ENCODE measurements at places on chromosomes 5 and 9.

DNA sequence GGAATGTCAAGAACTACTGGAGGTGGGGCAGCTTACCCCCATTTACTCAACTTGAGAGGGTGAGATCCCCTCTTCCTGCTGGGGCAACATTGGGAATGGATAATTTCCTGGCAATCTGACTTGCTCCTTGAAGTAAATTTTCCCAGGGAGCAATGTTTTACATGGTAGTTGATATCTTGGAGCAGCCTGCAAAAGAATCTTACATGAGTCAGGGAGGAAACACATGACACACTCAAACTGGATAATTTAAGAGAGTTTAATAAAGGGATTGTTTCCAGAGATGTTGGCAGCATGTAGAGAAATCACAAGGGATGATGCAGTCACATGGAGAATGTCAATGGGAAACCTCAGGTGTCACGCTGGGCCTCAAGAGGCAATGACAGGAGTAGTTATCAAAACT lies 212.5 kb downstream of the GAS1 start:
- no peak for DNase-seq

DNA sequence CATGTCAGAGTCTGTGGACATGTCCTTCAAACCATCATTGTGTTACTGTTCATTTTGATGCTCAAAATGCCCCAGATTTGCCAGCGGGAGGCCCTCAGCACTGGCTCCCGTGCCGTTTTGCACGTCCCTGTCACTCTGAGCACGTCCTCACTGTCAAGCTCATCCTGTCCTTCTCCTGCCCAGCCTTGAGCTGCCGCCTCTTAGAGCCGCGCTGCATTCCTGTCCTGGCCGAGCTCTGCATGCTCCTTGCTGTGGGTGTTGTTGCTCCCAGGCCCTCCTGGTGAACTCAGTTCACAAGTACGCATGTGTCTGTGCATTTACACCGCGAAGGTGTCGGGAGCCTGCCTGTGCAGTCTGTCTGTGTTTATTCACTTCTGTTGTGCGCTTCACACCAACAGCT lies 62.2 kb downstream of the WNK2 start:
- DNase-seq = no peak

DNA sequence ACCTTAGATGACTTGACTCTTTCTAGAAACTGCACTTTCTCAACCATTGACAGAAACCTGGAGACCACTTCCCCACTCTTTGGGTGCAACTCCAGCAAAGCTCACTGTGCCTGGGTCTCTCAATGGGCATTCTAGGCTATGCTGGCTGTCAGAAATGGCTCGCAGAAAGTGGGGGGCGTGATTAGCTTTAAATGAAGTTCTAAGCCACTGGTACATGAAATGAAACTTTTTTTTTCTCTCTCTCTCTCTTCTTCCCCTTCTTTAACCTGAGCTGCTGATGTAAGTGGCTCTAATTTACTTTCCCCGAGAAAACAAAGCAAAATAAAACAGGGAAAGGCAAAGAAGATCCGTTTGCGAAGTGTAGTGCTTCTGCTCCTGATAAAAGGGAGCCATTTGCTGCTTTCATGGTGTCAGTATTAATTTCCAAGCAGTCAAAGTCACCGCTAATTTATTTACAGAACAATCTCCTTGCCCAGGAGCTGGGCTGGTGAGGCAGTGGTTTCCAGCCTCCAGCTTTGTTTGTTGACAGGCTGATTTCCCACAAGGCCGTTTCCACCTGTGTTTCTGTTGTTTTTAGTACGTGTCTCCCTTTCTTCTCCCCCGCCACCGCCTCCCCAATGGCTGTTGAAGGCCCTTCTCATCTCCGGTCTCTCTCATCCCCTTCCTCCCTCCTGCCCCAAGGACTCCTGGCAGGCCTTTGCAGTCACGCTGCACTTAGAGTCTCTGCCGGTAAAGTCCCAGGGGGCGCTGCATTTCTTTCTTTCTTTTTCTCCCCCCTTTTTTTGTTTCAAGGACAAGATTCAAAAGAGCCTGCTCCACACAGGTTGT lies 422.9 kb downstream of the EBF1 start:
- peak; percentile 6 for DNase-seq

DNA sequence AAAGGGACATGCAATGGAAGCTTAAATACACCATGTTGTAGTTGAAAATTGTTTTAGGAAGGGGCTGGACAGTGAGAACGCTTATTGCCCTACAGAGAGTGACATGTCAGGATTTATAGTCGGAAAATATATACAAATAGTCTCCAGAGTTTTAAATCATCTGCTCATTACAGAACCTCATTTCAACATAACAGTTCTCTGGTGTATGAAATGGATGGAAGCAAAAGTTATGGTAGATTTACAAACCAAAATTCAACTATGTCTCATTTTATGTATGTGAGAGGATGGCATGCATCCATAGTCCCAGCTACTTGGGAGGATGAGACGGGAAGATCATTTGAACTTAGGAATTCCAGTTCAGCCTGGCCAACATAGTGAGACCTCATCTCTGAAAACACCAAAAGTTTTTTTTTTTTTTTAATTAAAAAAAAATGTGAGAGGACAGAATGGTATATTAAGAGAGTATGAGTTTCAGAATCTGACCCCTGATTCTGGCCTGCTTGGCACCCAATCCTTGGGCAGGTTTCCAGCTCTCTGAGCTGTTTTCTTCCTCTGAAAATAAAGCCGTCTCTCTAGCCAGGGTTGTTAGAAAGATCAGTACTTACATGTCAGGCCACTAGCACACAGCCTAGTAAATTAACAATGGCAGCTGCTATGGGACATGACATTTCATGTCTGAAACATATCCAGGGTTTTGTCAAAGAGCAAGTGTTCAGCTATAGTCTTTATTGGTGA lies 40.1 kb downstream of the IQGAP2 start:
- DNase-seq = no peak

GRCh38 chr9:6702707-6703106 lies 55.1 kb upstream of the KDM4C start:
- DNase-seq = no peak

- no peak for DNase-seq
Observed at GRCh38 chr5:62473209-62473608, 60.6 kb downstream of the IPO11 start.

DNA sequence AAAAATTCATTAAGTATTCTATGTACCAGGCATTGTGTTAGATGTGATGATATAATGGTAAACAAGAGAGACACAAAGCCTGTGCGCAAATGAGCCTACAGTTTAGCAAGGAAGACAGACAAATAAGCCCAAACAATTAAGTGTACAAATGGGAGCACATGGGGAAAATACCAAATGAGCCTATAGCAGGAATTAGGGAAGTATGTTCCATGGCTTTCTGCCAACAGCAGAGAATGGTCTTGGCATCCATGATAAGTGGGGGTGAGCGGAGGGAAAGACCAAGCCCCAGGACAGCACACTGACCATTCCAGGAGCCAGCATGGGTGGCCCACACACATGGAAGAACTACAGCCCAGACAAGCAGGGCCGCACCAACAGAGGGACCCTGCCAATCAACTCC lies 369.7 kb downstream of the DEPDC1B start:
- DNase-seq = no peak

GRCh38 chr9:97388721-97389238 lies 23.1 kb upstream of the TDRD7 start:
- no peak for DNase-seq

GRCh38 chr5:132470010-132470392 lies 20.6 kb downstream of the IRF1 start:
- DNase-seq = no peak

GRCh38 chr9:95457769-95458168 lies 59.0 kb downstream of the PTCH1 start:
- no peak for DNase-seq
